ENCODE measurements at places on chromosomes 3 and 15.

DNA sequence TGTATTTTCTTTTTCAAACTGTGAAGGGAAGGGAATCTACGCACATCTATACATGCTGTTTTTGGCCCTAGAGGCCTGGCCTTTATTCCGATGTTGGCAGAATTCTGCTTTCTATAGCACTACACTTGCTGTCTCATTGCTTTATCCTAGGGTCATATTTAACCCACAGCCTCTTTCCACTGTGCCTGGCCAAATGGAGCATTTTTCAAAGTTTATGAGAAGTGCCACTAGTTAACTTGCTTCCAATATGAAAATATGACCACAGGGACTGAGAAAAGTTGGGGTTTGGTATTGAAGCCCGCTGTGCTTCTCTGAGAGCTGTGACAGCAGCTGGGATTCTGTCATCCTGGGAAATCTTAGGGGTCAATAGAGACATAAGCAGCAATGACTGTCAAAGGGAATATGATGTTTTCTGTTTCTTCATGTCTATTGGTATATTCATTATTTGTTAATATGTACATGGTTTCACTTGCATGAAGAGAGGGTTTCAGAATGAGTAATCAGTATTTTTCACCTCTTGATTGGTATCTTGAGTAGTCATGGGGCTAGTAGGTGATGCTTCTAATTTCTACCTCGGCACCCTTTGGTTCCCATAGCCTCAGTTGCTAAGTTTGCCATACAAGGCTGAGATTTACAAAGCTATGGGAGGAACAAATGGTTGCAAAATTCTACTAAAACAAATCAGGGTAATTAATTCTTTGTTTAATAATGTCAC, 275.8 kb upstream of the RBMS3 start:
- no peak for DNase-seq

DNA sequence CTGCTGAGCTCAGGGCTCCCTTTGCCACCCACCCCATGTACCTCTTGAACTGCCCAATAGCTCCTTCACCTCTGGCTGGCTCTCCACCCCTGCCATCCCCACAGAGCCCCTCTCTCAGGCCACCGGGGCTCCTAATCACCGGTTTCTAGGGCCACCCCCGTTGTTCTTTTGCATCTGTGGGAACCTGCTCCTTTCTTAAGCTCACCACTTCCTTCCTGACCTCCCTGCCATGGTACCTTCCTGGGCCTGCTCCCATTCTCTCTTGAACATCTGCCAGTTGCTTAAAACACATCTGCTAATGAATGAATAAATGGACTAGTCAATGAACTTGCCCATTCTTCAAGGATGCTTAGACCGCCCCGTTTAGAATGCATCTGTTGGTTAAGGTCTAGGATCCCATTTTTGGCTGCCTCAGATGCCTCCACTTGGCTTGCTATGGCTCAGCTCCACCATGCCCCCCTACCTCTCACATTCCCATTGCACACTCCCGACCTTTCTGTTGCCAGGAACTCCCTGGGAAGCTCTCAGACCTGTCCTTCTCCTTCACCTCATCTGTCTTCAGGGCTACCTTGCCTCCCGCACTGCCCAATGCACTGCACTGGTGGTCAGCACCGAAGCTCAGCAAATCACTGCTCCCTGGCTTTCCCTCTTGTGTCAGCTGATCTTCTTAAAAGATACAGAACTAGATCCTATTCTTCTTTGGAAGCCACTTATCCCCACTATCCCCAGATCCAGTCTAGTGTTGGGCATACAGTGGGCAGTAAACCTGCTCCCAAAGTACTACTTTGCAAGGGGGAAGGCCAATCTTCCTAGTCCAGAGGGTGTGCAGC, 9.1 kb downstream of the AMOTL2 start:
- no peak for DNase-seq

GRCh38 chr3:19105826-19106225, 42.5 kb upstream of the KCNH8 start:
- no peak for DNase-seq

GRCh38 chr15:69342460-69343076, 43.9 kb downstream of the PAQR5 start:
- no peak for DNase-seq

DNA sequence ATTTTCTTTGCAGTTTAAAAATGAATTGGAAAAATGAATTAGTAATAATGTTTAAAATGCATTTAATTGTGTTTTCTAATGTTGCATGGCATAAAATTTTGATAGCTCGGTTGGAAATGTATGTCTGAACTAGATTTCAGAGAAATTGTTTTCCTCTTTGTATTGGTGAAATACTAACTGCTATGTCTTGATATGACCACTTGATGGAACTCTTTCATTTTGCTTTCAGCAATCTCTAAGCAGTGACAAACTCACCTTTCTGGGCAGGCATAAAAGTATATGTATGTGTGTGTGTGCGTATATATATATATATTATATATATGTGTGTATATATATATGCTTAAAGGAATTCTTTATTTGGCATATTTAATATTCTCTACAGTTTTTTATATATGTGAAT, 239.3 kb upstream of the ZNF717 start:
- DNase-seq = no peak

DNA sequence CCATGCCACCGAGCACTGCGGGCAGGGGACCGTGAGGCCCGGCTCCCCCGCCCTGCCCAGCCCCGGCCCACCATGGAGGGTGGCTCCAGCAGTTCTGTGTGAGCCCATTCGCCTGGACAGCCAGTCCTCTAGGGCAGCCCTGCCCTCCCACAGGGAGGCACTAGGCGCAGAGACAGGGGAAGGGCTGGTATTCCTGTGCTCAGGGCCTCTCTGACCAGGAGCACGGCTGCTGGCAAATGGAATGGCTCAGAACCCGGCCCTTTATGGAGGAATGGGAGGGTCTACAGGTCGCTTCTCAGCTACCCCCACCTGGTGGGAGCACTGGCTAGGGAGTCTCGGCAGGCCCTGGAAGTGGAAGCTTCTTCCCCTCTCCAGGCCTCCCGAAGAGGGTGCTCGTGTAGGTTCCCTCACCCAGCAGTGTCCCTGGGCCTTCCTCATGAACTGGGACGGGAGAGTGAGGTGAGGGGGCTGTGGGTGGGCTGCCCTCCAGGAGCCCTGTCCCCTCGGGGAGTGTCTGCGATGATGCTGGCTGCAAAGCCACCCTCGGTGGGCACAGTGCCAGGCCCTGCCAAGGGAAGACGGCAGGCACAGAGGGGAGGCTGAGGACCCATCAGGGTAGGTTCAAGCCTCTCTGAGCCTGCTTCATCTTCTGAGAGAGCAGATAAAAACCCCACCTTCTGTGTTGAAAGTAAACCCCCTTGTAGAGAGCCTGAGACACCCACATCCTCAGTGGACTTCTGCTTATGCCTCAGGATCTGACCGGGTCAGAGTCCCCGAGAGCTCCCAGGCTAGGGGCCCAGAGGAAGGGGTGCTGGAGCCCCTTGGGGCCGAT, 1.5 kb downstream of the MELTF start:
- DNase-seq = no peak
